Stimulated activated CD8-positive, alpha-beta memory T cell treated with anti-CD3 and anti-CD28 coated beads, Interleukin-4, amount 100 ng/mL, for 1 hour (primary cell): ENCODE measurements at places on chromosomes 6 and 20.

- DNase-seq, result no peak
Measured at GRCh38 chr6:145723646-145724045, 11.7 kb downstream of the EPM2A start.

- no peak for DNase-seq
Measured at GRCh38 chr20:59386809-59387208, 86.4 kb downstream of the EDN3 start.

- no peak for DNase-seq
Measured at GRCh38 chr6:10151144-10151915, 263.5 kb downstream of the TFAP2A start.

GRCh38 chr20:9342651-9343050 is 171.7 kb upstream of the LAMP5 start:
- DNase-seq, result no peak

- DNase-seq, result no peak
Measured at GRCh38 chr6:36851626-36852025, 12.4 kb upstream of the CPNE5 start.
